Activated CD4-positive, alpha-beta T cell treated with anti-CD3 and anti-CD28 coated beads, Interleukin-10, Interleukin-2, amounts not matched to agents 100 ng/mL and 50 ng/mL, durations not matched to agents 16 hours and 8 hours (primary cell): ENCODE measurements at places on chromosomes 12 and 14.

GRCh38 chr14:65255583-65256461 lies 153.5 kb upstream of the MAX start:
- no peak for DNase-seq

- peak; percentile 84 for DNase-seq
Observed at GRCh38 chr12:4135919-4136605, 137.5 kb upstream of the CCND2 start.

DNA sequence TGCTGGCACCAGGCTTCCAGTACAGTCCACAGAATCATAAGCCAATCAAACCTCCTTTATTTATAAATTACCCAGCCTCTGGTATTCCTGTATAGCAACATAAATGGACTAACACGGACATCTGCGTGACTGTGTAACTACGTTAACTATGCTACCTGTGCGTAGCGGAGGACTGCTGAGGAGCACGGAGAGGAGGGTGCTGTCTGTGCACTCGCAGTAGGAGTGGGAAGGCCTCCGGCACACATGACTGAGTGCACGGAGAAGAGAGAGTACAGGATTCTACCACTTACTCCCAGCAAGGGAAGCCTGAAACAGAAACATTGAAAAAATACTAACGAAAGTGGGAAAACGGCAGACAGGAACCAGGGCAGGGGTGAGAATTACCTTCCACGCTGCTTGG lies 22.9 kb downstream of the RAD52 start:
- no peak for DNase-seq

GRCh38 chr14:74860899-74861733 lies 14.8 kb downstream of the PROX2 start:
- peak; percentile 91 for DNase-seq

GRCh38 chr12:64400041-64400440 lies 4.2 kb upstream of the XPOT start:
- DNase-seq = peak; percentile 66

- DNase-seq = no peak
Observed at GRCh38 chr12:6313326-6313940, 3.0 kb downstream of the PLEKHG6 start.
